ENCODE measurements at places on chromosomes 2 and 18.

DNA sequence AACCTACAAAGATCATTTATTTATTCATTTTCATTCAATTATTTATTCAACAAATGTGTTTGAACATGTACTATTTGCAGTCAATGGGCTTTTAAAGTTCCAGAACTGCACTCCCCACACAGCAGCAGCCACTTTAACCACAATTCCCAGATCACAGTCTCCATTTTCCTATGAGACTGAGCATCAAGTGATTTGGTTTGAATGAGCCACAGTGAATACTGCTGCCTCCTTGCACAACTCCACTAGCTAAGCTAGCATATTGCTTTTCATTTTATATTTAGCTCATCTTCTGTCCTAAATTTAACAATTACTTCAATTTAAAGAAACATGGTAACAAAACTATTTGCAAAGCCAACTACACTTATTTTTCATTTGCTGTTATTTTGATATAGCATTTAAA lies 353.4 kb upstream of the VRK2 start:
- no peak for DNase-seq

GRCh38 chr2:188628989-188629752 lies 337.5 kb downstream of the GULP1 start:
- no peak for DNase-seq

DNA sequence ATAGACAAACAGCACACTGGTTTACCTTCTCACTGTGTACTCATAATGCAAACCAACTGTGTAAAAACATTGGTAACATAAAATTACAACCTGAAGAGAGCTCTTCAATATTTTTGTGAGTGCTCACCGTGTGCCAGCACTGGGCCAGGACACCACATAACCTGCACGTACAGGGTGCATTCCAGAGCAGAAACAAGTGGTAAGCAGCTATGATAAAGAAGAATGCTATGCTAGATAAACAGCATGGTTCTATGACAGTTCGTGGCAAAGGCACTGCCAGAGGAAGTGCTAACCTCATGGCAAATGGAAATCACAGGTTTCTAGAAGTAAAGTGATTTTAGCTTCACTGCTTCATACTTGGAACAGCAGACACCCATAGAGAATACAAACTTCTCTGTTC lies 343.5 kb downstream of the MTX2 start:
- no peak for DNase-seq

DNA sequence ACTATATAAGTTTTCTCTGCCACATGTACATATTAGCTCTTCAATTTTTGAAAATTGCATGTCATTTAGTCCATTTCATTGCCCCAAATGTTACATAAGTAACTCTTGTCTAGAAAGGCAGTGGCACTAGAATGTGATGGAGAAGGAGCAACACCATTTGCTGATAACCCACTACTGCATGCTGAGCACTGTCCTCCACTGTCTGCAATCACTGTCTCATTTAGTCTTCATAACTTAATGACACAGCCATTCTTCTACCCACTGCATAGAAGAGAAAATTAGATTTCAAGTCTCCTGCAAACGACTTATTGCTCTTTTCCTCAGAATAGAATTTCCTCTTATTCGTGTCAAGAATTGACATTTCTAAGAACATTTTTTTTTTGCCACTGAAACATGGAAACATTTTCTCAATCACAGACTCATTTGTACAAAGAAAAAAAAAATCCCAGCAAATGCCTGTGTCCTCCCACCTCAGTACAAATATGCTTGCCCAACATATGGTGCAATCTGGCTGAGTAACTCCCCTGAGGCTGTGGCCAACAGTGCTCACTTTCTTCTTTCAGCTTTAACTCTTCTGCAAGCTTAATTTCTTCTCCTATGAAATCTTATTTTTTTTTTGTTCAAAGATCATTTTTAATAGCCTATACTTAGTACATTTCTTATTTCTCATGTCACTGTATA lies 768.6 kb upstream of the HS6ST1 start:
- DNase-seq: no peak

GRCh38 chr2:155485141-155485842 lies 786.8 kb downstream of the KCNJ3 start:
- no peak for DNase-seq

DNA sequence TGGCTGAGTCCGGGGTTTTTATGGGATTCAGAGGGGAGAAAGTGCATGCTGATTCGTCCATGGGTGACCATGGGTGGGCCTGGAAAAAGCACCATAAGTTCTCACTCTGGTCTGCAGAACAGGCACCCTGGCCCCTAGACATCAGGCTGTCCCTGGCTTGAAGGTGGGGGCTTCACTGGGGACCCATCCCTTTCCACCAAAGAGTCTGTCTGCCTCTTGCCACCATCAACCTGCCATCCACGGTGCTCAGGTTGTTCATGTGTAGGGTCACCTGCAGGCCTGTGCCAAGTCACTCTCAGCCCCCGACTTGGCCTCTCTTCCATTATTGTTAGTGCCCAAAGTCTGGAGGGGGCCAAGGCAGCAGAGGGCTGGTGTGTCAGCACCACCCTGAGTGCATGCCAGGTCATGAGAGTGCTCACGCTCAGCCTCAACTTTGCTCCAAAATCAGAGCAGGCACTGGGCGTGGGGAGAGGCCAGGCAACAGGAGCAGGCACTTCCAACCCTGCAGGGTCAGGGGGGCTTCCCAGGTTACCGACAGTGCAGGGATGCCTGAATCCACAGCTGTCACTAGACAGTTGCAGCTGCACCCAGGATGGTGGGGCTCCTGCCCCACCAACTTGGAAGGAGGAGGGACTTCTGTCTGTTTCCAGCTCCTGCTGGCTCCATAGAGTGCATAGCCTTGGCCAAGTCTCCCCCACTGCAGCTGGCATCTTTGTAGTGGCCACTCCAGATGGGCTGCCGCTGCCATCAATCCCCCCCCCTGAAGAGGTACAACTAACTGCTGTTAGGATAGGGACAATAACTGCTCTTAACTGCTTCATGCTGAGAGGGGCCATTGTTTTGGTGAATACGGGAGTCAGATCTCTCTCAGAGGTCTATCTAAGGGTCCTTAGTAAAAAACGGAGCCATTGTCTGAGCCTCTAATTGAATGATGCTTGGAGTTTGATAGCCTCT lies 209.3 kb downstream of the AKAIN1 start:
- DNase-seq: no peak

DNA sequence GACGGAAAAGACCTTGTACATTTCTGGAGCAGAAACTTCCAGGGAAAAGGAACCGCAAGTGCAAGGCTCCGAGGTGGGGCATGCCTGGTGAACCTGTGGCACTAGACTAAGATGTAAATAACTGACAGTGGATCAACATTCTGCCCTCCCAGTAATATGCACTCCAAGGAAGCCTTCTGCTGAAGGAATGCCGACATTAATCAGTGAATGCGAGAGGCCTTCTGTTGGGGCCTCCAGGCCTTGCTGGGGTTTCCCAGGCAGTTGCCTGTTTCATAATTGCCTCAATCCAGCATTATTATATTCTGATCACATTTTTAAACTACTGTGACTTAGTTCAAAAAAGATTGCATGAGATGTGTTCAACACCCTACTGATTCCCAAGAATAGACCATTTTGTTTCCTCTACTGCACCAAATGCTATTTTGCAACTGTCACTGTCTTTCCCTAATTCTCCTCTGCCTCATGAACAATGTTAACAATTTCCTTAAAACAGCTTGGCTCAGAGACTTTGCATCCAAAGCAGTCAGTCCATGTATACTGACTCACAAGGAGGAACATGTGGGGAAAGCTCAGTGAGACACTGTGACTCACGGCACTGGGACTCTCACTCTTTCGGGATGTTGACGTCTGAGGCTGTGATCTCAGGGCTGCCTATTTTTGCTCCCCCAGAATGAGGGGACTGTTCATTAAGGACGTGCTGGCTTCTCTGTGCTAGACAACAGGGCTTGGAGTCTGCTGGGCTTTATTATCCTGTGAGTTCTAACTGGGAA lies 10.5 kb upstream of the DSG2 start:
- no peak for DNase-seq

- DNase-seq: no peak
These were observed 109.6 kb downstream of the ICOS start for GRCh38 chr2:204046145-204046544.

DNA sequence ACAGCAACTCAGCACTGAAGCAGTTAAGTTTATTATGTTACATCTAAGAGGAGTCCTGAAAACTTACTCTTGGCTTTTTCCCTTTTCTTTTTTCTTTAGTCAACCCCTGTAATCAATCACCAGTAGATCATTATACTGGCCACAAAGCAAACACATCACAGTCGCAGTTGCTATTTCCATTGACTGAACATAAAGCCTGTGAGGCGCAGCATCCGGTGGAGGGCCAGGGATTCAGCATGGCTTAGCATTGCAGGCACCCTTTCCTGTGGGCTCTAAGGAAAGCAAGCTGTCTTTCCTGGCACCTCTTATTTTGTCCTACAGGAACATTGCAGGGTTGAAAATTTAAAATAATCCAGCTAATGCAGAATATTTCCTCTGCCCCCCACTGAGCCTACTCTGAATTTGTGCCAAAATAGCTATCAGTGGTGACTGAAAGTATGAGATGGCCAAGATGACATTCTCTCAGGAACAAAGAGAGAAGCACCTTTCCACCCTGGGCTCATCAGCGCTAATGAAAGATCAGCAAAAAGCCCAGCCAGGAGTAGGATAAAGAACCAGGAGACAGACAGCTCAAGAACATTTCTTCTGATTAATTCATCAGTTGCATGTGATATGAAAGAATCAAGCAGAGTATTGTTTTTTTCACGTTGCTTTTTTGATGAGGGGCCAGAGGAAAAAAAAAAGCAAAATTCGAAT lies 85.3 kb upstream of the SULT1C3 start:
- no peak for DNase-seq

DNA sequence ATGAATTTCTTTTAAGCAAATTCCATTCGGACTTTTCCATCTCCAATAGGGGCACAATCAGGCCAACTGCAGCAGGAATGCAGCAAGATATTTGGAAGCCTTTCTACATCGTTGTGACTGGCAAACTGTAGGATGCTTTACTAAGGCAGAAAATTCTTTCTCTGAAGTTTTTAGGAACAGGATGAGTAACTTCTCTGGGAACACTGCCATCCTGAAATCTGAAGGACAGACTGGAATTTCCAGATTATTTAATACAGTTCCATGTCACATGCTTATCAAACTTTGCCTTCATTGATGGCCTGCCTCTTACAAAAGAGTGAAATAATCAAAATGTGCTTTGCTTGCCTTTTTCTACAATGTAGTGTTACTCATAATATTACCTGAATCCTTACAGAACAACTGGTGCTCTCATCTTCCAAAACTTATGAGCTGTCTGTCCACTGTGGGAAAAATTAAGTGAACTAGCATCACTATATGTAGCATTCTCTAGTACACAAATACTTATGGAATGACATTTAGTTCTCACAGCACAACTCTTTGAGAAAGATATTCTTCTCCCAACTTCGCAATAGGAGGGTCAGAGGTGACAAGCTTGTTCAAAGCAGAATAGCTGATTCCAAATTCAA lies 32.0 kb upstream of the MAP2 start:
- DNase-seq: no peak

DNA sequence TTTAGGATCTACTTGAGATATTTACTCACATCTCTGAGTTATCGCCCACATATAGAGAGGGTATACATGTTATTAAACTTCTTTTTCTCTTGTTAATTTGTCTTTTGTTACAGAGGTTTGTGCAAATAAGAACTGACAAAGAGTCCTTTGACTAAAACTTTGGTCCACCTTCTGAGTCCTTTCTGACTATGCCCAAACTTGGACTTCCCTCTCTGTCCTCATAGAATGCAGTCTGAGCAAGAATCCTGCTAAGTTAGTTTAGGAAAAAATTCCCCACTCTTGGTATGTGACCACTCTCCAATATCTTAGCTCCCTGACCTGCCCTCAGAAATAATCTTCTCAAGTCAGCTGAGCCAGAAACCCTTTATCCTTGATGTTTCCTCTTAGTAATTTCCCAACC lies 257.5 kb upstream of the REG3G start:
- DNase-seq: no peak

- DNase-seq: no peak
These were observed 34.3 kb downstream of the LPIN2 start for GRCh38 chr18:2978661-2979106.

DNA sequence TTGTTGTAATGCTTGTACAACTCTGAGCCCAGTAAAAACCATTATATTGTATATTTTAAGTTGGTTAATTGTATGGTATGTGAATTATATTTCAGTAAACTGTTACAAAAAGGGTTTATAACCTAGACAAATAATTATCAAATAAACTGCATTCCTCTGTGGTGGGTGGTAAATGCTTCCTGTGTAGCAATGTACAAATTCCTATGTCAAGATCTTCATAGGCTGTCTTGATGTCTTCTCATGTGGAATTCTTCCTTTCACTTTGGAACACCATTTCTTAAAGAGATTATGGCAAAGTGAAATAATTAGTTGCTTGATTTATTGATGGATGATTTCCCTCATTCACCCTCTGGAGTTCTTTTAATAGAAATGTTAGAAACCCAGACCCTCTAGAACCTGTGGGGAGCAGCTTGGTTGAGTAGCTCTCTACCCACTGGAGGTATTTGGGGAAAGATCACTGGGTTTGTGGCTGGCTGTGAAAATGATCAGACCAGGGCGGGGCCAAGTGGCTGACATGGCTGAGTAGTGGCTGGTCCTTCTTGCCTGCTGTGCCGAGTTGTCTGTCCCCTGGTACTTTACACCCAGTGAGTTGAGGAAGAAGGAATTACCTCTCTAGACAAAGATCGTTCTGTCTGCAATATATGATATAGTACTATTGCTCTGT lies 22.4 kb upstream of the MGAT5 start:
- DNase-seq: no peak

GRCh38 chr2:147016181-147016580 lies 828.6 kb upstream of the ACVR2A start:
- no peak for DNase-seq

DNA sequence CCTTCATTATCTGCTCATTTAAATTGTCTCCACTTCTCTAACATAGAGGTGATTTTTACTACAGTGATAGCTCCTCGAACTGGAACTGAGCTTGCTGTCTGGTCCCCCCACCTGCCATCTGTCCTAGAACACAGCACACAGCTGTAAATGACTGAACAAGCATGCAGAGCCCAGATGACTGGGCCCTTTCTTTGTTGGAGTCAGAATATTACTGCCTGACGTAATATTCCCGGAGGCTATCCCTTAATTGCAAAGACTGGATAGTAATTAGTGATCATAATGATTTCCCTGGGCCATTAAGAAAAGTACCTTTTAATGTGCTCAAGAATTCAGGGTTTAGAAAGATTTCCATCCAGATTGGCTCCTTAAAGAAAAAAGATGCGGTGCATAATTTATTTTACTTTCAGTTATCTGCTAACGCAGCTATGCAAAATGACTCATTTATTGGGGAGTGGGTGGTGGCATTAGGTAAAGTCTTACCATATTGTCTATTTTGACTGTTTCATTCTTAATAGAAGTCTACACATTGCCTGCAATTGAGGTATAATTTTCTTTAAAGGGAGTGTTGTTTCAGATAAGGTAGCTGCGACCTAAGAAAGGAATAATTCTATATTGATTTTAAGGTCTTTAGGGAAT lies 84.4 kb downstream of the MAP4K4 start:
- DNase-seq: no peak

DNA sequence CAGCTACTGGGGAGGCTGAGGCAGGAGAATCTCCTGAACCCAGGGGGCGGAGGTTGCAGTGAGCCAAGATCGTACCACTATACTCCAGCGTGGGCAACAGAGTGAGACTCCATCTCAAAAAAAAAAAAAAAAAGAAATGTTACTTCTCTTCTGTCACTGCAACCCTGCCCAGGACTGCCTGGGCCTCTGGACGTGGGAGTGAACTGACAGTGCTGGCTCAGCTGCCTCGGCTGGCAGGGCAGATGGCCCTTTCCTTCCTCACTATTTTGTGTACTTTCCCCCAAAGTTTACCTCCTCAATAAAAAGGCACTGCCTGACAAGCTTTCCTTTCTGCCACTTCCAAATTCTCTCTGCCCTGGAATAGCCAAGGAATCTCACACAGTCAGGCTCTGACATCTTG lies 12.5 kb upstream of the GPR155 start:
- DNase-seq: no peak

GRCh38 chr2:240203031-240203787 lies 62.8 kb upstream of the OTOS start:
- DNase-seq: no peak

All from cortex of kidney (tissue), 1 donor.